ENCODE measurements at places on chromosomes 1 and 21. TPM values are rescaled to one million over a fixed set of nuclear protein-coding genes. Genes with fewer than 3 reads are reported as not detected.
A peak's percentile ranks its signal among the peaks of the same experiment; 100 is the strongest.

DNA sequence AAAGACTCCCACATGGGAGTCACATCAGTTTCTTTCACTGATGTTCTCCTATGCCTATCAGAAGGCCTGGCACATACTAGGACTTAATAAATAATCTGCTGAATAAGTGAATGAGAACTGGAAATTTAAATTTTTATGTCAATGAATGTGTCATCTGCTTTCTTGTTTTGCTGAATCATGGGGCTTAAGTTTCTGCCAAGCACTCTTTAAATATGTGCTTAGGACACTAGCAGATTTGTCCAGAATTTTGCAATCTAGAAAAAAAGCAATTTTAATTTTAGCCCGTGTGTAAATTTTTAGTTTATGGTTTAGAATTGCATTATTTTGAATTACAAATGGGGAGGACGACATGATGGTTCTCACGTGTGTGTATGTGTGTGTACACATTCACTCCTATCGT is 803.1 kb downstream of the USP25 start:
- DNase-seq = no peak
- no peaks in the 10 kb centered on the region for H3K27me3 ChIP-seq
- H3K36me3 ChIP-seq = no peaks in the 10 kb centered on the region
- H3K27ac ChIP-seq = no peak overlapping the region
- H3K4me1 ChIP-seq = no peaks in the 10 kb centered on the region

- no peaks in the 10 kb centered on the region for H3K36me3 ChIP-seq
- H3K4me3 ChIP-seq = no peak overlapping the region
- no peaks in the 10 kb centered on the region for H3K27me3 ChIP-seq
- no peak overlapping the region for H3K27ac ChIP-seq
- DNase-seq = no peak
These were observed 60.0 kb upstream of the GRIK3 start for GRCh38 chr1:37094302-37094701.

- H3K4me3 ChIP-seq = peak overlapping the region; percentile 7
- H3K27me3 ChIP-seq = no peaks in the 10 kb centered on the region
- H3K4me1 ChIP-seq = peaks cover 23% of the 10 kb centered on the region
- DNase-seq = peak; percentile 69
These were observed 13.6 kb downstream of the PCNX2 start for GRCh38 chr1:233281711-233282581.

- no peaks in the 10 kb centered on the region for H3K27me3 ChIP-seq
- H3K4me1 ChIP-seq = no peaks in the 10 kb centered on the region
- no peak for DNase-seq
- H3K4me3 ChIP-seq = no peak overlapping the region
- H3K36me3 ChIP-seq = no peaks in the 10 kb centered on the region
These were observed 221.4 kb downstream of the BACH1 start for GRCh38 chr21:29520171-29520570.

GRCh38 chr1:36109041-36109679 is 15.9 kb downstream of the COL8A2 start:
- H3K36me3 ChIP-seq = no peaks in the 10 kb centered on the region
- DNase-seq = peak; percentile 85
- no peaks in the 10 kb centered on the region for H3K27me3 ChIP-seq
- peaks cover 32% of the 10 kb centered on the region for H3K4me1 ChIP-seq

DNA sequence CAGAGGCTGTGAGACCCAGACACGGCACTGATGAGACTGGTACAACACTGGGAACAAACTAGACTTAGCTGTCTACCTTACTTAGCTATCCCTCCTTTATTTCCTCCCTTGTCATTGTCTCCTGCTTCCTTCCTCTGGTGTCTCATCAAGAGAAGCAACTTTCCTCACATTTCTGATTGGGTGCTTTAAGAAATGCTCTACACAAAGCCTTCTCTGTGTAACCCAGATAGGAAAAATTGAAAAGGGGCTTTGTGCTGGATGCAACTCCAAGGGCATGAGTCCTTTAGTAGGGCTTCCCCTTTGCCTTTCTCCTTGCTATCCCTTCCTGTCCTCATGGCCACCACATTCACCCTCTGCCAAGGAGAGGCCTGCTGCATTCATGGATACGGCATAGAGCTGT is 274.5 kb downstream of the VAV3 start:
- H3K4me1 ChIP-seq = no peaks in the 10 kb centered on the region
- H3K27me3 ChIP-seq = no peaks in the 10 kb centered on the region
- H3K27ac ChIP-seq = no peak overlapping the region
- no peak for DNase-seq

- no peak overlapping the region for H3K27ac ChIP-seq
- no peaks in the 10 kb centered on the region for H3K4me1 ChIP-seq
These were observed 33.2 kb upstream of the PAX7 start for GRCh38 chr1:18597160-18598042.

- no peaks in the 10 kb centered on the region for H3K36me3 ChIP-seq
- no peaks in the 10 kb centered on the region for H3K4me1 ChIP-seq
- no peak overlapping the region for H3K4me3 ChIP-seq
- H3K27ac ChIP-seq = no peak overlapping the region
- no peaks in the 10 kb centered on the region for H3K27me3 ChIP-seq
These were observed 46.6 kb downstream of the WLS start for GRCh38 chr1:68185743-68186142.

DNA sequence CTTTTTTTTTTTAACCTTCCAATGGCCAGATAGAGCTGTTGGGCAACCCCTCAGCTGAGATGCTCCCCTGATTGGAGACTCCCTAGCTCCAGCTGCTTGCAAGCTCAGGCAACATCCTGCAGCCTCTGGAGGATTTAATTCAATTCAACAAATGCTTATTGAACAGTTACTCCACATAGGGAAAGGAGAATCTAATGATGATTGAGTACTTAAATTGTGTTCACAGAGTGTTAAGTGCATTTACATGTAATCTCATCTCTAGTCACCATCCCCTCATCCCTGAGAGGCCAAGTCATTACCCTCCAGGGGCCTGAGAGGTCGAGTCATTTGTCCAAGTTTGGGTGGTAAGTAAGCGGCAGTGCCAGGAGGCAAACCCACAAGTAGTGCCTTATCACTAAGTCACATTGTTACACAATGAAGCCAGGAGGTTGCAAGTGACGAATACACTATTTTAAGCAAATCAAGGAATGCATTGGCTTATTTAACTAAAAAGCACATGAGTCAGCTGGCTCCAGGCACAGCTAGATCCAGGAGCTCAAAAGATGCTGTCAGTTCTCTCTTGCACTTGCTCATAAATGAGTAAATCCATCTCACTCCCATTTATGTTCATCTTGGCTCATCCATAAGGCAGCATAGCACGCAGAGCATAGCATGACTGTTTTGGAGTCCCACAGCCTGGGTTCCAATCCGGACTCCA is 64.3 kb downstream of the OPTC start:
- H3K27me3 ChIP-seq = peaks cover 24% of the 10 kb centered on the region
- H3K4me3 ChIP-seq = no peak overlapping the region
- no peak for DNase-seq

DNA sequence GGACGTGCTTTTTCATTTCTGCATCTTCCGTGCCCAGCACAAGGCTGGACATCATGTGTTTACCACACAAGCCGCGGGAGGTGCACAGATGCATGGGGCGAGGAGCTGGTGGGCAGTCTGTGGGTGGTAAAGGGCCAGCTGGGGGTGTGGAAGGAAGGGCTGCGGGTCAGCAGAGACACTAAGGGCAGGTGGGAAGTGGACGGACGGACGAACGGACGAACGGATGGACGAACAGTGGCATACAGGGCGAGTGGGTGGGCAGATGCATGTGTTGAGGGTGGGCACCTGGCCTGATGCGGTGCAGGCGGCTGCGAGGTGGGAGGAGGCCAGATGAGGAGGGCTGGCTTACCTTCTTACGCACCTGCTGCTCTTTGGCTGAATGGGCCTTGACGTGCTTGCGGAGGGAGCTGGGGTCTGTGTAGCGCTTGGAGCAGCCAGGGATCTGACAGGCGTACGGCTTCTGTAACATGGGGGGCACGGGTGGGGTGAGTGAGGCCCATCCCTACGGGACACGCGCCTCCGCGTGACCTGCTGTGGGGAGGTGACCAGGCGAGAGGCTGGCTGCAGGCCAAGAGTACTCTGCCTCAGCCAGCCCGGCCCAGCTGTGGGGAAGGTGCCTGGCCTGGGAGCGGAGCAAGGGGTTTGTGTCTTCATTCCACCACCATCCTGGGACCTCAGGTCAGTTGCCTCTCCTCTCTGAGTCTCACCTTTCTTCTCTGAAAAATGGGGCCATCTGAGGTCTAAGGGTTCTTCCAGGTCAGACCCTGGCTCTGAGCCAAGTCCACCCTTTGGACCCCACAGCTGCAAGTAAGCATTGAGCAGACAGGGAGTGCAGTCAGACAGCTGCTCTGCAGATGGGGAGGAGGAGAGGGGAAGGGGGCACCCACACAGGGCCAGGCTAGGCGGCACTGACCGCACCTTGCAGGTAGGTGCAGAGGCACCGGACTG is 65.5 kb downstream of the DMRTB1 start:
- H3K4me1 ChIP-seq = no peaks in the 10 kb centered on the region
- H3K27ac ChIP-seq = no peak overlapping the region
- no peak for DNase-seq
- no peaks in the 10 kb centered on the region for H3K27me3 ChIP-seq
- no peaks in the 10 kb centered on the region for H3K36me3 ChIP-seq

DNA sequence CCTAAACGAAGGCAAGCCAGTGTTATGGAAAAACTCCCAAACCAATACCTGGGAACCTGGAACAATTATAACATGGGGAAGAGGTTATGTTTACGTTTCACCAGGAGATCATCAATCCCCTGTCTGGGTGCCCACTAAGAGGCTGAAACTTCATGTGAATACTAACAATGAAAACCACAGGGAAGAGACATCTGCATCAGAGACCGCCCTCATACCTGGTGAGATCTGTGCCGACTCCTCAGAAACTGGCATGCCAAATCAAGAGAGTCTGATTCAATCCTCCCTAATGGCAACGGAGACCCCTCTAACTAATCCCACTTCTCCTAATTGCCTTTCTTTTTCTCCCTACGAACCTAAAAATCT is 163.2 kb downstream of the IER5 start:
- H3K27me3 ChIP-seq = peaks cover 18% of the 10 kb centered on the region
- H3K36me3 ChIP-seq = no peaks in the 10 kb centered on the region
- DNase-seq = no peak
- H3K27ac ChIP-seq = no peak overlapping the region
- no peaks in the 10 kb centered on the region for H3K4me1 ChIP-seq
- H3K4me3 ChIP-seq = no peak overlapping the region

RNU1-2 gene
- total RNA-seq = 3,744 TPM

ADGRL2 gene
- total RNA-seq = 0.05 TPM

FBXO2 gene
- 4.6 TPM for total RNA-seq

GUCA2A gene
- total RNA-seq = not detected

All from activated CD8-positive, alpha-beta memory T cell treated with anti-CD3 and anti-CD28 coated beads, Interleukin-2, amount 10 ng/mL, durations not matched to agents 7 days and 5 days (primary cell).